ENCODE measurements at places on chromosomes 6 and 20.

DNA sequence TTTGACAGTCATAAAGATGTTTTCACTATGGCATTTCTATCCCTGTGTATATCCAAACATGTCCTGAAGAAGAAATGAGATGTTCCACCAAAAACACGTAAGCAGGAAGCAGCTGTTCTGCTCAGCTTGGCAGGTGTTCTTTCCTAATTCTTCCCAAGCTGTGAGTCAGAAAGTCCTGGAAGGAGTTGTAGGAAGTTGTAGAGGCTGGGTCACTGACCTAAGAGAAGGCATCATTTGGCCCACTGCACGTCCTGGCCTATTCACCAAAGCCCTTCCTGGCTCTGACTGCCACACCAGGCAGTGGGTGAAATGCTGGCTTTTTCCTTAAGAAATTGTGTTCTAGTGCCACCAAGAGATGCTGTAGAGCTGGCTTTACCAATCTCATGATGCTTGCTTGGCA, 40.3 kb downstream of the STX11 start:
- no peak for DNase-seq

GRCh38 chr6:83459663-83460062, 28.8 kb upstream of the ME1 start:
- no peak for DNase-seq

DNA sequence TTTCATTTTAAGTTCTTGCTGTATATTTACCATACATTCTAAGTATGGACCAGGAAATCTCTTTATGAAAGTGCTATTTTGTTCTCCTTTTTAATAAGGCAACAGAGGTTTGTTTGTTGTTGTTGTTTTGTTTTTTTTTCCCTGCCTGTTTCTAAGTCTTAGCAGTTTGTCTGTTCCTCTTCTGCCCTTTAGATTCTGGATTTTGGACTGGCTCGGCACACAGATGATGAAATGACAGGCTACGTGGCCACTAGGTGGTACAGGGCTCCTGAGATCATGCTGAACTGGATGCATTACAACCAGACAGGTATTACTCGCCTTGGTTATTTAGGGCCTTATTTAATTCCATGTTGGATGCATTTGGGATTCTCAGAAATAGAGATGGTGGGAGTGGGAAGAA, 48.0 kb downstream of the MAPK14 start:
- peak; percentile 77 for DNase-seq

DNA sequence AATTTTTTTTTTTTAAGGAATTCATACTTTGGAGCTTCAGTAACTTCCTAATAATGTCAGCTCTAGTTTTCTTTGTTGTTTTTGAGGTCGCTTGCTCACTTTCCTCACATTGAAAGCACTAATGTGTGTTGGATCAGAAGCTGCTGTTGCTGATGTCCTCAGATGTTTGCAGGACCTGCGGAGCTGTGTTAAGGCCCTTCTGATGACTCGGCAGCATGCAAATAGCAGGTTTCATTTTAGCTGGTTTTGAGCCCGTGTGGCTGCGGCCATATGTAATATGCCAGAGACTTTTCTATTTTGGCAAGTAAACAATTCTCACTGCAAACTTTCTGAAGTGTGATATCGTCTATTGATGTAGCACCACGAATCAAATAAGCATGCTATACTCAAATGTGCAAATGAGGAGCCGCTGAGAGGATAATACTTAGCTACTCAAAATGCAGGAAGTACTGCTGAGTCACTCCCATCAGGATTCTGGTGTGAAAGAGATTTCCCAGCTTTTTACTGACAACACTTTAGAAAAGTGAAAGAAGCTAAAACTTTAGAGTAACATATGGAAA, 187.8 kb downstream of the SASH1 start:
- DNase-seq = no peak

DNA sequence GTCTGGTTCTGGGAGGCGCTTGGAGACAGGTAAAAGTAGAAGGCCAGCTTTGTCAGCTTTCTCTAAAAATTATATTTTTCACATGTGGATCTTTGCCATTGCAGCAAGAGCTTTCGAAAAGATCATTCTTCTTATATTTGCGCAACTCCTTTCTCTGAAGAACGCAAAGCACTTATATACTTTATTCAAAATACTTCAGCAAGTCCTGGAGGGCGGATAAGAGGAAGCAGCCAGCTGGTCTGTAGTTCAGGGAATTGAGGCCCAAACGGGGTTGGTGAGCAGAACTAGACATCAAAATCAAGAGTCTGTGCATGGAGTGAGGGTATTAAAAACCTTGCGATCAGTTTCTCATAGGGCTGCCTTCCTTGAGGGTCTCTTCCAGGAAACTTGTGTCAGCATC, 182.3 kb downstream of the DTNBP1 start:
- no peak for DNase-seq

GRCh38 chr6:4941782-4942672, 61.8 kb downstream of the RPP40 start:
- no peak for DNase-seq

- DNase-seq = no peak
These were observed 144.0 kb downstream of the BCKDHB start for GRCh38 chr6:80250391-80250997.

- DNase-seq = no peak
These were observed 40.0 kb upstream of the APCDD1L start for GRCh38 chr20:58555078-58555765.

DNA sequence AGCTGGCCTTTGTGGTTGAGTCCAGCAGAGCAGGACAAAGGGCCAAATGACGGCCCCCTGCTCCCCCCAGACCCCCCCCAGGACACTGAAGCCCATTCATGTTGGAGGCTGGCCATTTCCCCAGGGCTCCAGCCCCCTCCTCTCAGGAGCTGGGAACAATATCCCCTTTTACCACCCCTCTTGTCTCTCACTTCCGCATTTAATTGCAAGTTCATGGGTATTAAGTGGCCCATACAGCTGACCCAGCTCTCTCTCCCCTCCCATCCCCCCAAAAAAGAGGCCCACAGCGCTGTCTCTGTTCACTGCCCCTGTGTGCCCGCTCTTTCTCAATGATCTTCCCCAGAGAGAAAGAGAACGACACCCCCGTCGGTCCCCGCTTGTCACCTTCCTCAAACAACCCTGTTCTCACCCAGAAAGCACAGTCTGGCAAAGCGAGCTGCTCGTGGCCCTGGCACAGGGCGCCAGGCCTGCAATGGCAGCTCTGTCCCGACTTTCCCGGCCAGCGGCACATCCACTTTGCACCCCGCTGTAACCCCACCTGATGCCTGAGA, 30.4 kb downstream of the PREX1 start:
- DNase-seq = no peak

GRCh38 chr6:81640126-81640525, 112.4 kb downstream of the TENT5A start:
- no peak for DNase-seq

- no peak for DNase-seq
These were observed 340.2 kb downstream of the DHX35 start for GRCh38 chr20:39302312-39302711.

DNA sequence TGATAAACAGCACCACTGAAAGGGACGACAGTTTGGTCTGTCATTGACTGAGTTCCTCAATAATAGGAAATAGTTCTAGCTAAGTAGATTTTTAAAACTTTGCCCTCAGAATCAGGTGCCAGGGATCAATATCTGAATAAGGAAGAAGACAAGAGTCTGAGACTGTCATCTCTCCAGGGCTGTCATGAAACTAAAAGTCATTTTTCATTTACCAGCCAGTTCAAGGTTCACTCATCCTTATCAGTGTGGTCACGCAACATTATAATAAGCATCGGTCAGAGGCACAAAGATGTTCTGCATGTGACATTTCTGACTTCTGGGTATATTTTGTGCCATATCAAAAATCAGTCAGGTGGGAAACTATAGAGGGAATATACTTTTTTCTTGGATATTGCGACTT, 52.5 kb upstream of the E2F3 start:
- no peak for DNase-seq

DNA sequence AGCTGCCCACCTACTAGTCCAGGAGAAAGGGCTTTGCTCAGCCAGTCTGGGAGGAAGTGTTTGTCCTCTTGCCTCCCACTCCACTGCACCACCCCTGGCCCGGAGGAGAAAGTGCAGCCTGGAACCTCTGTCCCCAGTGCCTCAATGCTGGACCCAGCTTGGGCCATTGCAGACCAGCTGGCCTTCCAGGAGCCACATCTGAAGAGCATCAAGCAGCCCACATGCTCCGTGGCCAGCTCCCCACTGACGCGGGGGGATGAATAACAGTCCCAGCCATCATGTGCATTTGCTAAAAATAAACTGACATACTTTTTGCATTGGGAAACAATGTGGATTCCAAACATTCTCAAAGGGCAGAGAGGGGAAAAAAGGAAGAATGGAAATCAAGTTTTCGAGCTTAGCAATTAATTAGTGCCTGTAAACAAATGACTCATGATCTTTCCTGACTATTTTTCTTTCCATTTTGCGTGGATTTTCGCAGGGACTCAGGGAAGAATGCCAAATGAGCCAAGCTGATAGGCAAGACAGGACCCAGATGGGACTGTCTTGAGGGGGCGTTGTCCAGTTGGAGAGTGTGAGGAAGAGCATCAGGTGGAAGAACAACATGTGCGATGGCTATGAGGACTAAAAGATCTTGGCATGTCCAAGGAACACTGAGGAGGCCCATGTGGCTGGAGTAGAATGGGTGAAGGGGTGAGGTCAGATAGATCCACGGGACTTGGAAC, 34.1 kb downstream of the CEBPB start:
- DNase-seq = no peak

GRCh38 chr20:50557549-50558134, 47.5 kb downstream of the PTPN1 start:
- DNase-seq = no peak

- no peak for DNase-seq
These were observed 10.5 kb upstream of the AVP start for GRCh38 chr20:3094848-3095629.

GRCh38 chr6:108502832-108503231, 57.9 kb upstream of the FOXO3 start:
- no peak for DNase-seq

DNA sequence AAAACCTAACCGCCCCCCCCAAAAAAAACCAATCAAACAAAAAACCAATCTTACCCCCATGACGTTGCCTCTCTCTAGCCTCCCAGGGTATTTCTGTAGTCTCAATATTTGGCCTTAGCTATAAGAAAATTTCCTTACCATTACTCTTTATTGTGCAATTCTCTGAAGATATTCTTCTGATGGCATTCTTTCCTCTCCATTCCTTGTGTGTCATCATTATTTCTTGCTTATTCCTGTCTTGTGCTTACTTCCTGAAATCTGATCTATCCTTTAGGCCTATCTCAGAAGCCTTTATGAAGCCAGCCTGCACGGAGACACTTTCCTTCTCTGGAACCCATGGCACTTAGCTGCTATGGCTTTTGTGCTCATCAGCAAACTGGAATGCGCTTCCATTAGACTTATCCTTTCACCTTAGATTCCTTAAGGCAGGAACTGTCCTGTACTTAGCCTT, 65.9 kb upstream of the DDR1 start:
- DNase-seq = no peak

- no peak for DNase-seq
These were observed 40.3 kb downstream of the ATP9A start for GRCh38 chr20:51727872-51728271.

Measured in Peyer's patch (tissue), 4 donors.